NCI-H1436 (cell line): ENCODE measurements at places on chromosomes 16 and 17.

DNA sequence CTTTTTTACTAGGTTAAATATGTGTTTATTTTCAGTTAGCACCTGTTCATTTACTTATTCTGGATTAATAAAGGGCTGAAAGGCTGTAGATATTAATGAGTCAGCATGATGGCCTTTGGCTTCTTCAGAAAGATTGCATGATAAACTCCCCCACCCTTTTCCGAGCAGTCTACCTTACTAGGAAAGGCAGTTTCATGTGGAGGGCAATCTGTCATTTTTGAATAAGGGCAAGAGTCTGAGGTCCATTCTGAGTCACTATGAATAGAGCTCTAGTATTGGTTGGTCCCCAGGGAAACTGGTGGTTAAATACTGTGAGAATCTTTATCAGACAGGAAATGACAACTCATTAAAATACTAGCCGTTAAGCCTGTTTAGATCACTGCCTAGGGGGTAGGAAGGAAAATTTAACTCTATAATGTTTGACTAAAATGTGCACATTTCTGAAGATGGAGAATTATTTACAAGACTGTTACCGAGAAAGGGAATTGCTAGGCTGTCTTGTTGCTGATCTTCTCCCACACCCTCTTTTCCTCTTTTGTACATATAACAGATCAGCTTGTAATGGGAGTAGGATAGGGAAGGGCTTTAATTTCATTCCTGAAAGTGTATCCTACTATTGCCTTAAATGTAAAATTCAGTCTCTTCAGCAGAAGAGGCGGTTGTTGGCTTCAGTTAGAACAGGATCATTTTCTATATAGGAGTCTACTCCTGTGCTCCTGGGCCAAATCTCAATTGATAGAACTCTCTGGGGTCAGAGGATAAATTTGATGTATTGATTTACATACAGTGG lies 63.3 kb downstream of the TUBD1 start:
- DNase-seq, result peak; percentile 90

DNA sequence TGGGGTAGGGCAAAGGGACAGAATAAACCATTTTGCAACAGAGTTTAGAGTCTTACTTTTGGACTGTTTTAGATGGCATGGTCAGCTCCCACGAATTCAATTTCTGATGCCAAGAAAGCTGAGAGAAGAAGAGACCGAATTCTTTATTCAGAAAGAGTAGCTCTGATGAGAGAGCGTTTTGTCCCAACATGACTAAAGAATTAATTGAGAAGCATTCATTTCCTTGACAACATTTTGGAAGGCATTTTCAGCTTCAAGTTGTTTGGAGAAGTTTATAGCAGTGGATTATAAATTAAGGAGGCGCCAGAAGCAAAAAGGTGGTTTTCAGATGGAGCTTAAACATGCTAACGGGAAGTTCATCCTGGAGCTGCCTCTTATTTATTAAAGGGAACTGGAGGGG lies 12.2 kb downstream of the GAN start:
- no peak for DNase-seq

GRCh38 chr17:83097831-83098230 lies 18.4 kb downstream of the METRNL start:
- DNase-seq, result no peak

DNA sequence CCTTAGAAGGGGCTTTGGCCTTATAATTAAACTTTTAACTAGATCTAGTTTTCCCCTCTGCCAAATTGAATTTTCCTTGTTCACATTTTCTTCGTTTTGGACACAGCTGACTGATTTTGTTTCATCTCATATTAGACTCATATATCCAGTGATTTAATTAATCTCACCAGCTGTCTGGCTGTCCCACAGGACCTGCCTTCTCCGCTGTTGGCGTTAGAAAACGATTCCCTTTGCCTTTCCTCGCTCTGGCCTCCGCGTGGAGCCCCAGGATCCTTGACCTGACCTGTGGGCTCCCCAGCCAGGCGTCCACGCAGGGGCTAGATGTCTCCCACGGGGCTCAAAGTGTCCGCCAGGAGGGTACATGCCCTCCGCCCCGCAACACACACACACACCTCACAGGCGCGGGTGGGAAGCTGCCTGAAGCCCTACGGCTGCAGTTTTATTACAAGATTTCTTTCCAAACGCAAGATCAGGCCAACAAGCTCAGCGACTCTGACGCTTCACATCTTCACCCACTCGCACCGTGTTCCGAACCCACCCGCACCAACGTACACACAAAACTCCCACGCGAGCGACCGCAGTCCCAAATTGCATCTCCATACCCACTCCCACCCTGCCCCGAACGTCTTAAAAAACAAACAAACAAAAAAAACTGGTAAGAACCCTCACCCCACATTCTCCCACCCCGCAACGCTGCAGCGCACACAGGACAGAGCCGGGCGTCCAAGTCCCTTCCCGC lies 1.1 kb downstream of the RPRML start:
- DNase-seq, result no peak

DNA sequence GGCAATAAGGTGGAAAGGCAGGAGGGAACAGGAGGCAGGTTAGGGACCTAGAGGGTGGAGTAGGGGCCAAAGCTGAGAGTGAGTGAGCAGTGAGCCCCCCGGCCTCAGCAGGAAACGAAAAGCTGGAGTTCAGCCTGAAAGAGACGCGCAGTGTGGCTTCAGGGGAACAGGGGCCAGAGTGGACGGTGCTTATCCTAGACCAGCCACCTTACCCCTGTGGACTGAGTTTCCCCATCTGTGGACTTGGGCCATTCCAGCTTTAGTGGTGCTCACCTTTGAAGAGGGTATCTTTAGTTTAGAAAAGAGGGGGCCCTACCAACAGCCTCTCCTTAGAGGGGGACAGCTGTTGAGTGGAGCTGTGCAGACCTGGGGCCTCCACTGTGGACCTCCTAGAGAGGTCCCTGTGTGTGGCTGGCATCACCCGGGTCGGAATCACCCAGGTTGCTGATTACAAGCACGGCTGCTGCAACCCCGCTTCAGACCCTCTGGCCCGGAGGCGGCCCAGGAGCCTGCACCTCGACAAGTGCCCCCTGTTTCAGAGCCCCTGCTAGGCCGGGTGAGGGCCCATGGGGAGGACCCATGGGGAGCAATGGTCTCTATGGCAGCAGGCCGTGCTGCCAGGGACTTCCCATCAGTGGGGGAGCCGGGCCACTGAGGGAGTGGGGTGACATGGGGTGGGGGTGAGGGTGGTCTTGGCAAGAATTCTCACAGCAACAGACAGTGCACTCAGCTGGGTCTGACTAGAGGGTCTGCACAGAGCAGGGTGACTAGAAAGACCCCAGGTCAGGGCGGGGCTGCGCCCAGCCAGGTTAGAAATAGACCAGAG lies 2.6 kb downstream of the GPR142 start:
- no peak for DNase-seq

DNA sequence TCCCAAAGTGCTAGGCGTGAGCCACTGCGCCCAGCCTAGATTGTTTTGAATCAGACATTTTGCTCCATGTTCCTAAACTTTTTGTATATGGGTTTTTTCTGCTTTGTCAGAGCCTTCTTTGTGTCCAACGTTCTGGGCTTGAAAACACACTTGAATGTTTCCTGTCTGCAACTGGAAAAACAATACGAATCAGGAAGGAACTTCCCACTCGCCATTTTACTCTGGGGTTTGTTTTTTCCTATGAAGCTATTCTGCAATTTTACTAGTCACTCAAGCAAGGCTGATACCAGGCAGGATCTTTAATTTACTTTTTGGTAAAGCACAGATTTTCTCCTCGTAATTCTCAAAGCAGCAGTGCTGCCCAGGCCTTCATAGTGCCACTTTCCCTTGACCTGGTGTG lies 31.6 kb downstream of the ARHGAP17 start:
- no peak for DNase-seq

DNA sequence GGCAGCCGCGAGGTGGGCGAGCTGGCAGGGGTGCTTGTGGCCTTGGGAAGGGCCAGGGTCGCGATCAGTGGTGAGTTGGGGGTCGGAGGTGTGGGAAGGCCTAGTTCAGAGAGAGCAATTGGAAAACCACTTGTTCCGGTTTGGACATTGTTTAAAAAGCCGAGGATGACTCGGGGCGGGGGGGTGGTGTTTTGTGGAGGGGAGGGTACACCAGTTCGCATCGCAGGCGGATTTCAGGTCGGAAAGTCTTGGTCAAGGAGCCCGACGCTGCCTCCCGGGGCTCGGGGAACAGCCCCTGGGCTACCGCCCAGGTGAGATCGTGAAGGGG lies 66.4 kb downstream of the KPNA2 start:
- DNase-seq, result no peak

DNA sequence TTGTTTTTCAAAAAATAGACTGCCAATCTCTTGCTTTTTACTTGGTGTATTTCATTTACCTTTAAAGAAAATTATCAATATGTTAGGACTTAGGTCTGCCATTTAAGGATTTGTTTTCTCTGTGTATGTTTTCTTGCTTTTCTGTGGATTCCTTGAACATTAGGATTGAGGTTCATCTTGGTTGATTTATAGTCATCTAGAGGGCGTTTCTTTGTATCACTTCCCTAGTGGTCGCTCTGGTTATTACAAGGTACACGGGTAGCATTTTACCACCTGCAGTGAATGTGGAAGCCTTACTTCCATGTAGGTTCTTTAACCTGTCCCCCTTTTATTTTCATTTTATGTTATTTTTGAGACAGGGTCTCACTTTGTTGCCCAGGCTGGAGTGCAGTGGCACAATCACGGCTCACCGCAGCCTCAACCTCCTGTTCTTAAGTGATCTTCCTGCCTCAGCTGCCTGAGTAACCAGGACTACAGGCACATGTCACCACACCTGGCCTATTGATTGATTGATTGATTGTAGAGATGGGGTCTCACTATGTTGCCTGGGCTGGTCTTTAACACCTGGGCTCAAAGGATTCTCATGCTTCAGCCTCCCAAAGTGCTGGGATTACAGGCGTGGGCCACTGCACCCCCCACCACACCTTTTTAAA lies 35.2 kb upstream of the CBX4 start:
- DNase-seq, result peak; percentile 30

DNA sequence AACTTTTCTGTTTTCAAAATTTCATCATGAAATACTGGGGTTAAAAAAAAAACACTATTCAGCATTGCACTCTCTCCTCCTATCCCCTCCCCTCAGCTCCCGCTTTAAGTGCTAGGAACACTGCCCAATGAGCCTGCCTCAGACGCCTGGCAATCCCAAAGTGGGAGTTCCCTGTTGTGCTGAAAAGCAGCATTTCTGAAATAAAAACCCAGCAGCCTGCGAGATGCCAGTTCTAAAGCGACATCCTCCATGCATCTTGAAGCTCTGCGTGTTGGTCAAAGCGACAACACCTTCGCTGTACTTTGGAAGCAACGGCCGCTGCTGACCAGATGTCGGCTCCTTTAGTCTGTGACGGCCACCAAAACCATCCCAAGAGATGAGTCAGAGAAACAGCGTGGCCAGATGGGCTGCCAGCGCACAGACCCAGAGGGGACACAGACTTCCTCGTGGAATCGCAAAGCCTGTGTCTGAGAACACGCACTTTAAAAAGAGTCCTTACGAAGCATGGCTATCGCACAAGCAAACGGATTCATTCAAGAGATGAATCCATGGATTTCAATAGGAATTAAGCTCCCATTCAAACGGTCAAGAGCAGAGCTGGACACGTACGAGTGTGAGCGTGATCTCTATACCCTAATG lies 32.8 kb downstream of the FBXO31 start:
- DNase-seq, result no peak

DNA sequence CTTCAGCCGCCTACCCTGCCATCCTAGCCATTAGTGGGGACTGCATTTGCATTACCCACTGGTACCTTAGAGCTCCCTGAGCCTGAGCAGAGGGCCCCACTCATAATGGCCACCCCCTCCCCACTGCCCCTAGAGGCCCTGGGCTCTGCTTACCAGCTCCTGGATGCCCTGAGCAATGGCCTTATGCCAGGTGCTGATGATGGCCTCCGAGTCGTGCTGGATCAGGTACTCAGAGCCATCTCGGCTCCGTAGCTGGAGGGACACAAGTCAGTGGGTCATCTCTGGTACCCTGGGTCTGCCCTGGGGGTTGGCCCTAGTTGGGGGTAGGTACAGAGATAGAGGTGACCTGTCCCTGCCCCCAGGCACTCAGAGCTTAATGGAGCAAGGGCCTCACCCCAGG lies 34.9 kb downstream of the ARHGAP27 start:
- DNase-seq, result no peak

DNA sequence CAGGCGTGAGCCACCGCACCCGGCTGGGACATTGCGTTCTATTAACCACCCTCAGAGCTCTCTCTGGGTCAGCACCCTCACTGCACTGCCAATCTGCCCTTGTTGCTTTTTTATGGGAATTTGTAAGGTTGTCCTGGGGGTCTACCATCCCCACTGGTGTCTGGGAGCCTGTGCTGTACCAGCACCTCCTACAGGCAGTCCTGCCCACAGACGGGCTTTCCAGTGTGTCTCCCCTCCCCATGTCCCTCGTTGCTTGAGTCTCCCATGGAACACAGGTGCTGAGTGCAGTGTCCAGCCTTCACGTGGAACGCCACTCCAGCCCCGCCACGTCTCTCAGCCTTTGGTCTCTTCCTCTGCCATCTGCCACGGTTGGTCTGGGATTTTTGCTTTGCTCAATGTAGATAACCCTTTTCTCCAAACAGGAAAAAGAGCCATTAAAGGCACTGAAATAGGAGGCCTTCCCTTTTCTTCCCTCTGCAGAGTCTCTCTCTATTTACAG lies 68.0 kb upstream of the CBX4 start:
- DNase-seq, result no peak

DNA sequence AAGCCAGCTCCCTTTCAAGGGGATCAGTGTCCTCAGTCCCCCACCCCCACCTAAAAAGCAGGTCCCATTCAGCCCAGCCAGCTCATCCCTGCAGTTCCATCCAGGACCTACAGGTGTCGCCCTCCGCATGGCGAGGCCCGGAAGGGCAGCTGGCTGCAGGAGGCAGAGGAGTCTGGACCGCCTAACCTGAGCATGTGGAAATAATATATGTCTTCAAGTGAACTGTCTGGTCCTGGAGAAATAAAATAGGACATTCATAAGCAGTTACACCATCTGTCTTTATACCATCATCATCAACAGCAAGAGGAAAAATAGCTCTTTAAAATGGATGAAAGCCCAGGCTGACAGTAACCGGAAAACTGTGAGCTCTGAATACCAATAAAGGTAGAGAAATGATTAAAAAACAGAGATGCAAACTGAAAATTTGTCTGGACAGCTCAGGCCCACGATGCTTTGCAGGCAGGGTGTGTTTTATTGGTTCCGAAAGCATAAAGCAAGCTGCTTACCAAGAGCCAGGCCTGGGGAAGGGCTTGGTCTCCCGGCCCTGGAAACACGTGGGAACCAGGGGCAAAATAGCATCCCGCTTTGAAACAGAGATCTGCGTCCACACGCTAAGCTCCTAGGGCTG lies 215.2 kb downstream of the ZFHX3 start:
- peak; percentile 55 for DNase-seq

GRCh38 chr17:67349420-67349819 lies 17.0 kb downstream of the PSMD12 start:
- no peak for DNase-seq

GRCh38 chr17:29155966-29156338 lies 24.2 kb downstream of the MYO18A start:
- no peak for DNase-seq

GRCh38 chr16:3122926-3123570 lies 10.7 kb downstream of the ZNF205 start:
- DNase-seq, result no peak
